ENCODE measurements at places on chromosomes 6 and 20.

DNA sequence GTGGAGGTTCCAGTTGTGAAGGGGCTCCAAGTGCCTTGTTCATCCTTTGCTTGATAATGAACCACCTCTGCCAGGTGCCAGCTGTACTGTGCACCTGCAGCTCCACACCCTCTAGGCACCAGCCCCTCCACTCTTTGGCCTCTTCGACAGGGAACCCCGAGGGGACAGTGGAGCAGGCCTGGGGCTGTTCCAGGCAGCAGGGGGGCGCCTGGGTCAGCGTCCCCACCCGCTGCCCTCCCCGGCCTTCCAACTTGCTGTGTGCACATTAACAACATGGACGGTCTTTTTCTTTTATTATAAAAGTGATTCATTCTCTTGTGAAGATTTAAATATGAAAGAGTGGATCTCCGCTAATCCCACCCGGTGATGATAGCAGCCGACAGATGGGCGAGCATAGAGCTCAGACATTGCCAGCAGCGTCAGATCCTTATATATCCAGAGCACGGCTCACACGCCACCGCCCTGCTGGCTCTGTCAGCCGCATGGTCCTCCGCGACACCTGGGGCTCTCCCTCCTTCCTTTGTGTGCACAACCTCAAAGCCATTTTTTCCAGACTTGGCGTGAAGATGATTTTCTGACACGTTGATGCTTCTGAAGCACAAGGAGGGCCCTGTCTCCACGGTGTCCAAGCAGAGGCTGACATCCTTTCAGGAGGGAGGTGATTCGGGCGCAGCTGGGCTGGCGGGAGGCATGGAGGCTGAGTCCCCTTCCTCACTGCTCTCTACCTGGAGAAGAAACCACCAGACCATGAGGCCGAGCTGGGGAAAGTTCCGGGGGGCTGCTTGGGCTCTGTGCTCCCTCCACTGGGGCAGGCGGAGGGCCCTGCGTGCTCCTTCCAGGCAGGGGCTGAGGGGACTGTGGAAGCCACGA is 22.2 kb upstream of the MRGBP start:
- no peak for DNase-seq

DNA sequence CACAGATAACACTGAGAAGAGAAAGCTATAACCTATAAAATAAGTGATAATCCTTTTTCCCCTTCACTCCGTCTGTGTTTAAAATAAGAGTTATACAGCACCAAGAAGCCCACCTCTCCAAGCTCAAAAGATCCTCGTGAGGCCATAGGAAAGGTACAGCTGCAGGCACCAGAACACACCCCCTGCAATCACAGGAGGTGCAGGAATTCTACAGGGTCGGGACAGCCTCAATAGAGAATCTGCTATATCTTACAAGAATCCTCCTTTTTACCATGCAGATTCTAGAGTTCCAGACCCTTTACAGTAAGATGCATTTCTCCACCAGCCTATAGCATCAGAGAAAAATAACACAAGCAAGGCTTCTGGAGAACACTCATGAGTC is 5.0 kb upstream of the ADGRF1 start:
- DNase-seq: no peak

GRCh38 chr20:62707921-62708521 is 615 bp upstream of the NTSR1 start:
- DNase-seq: no peak

DNA sequence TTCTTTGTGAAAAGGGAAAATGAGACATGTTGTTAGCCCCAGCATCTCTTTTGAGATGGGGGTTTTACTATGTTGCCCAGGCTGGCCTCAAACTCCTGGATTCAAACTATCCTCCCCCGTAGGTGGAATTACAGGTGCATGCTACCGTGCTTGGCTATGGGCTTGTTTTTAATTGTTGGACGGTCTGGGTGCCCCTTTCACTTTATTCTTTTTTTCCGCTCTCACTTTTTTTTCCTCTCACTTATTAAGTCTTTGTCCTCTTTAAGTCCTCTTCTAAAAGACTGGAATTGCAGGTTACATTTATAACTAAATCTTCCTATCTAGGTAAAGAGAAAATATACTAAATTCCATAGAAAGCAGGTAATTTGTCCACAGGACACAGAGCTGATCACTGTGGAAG is 18.8 kb upstream of the PRDM13 start:
- DNase-seq: no peak

- DNase-seq: no peak
These were observed 27.0 kb upstream of the PRL start for GRCh38 chr6:22323848-22324247.

GRCh38 chr20:60052322-60052721 is 94.1 kb downstream of the CDH26 start:
- DNase-seq: no peak

GRCh38 chr6:130696806-130697205 is 130.4 kb upstream of the SMLR1 start:
- no peak for DNase-seq

- no peak for DNase-seq
These were observed 33.3 kb downstream of the SLX4IP start for GRCh38 chr20:10468340-10468845.

- DNase-seq: no peak
These were observed 214.7 kb upstream of the FOXQ1 start for GRCh38 chr6:1096967-1097765.

- DNase-seq: no peak
These were observed 109.9 kb downstream of the MAP3K4 start for GRCh38 chr6:161101517-161101916.

DNA sequence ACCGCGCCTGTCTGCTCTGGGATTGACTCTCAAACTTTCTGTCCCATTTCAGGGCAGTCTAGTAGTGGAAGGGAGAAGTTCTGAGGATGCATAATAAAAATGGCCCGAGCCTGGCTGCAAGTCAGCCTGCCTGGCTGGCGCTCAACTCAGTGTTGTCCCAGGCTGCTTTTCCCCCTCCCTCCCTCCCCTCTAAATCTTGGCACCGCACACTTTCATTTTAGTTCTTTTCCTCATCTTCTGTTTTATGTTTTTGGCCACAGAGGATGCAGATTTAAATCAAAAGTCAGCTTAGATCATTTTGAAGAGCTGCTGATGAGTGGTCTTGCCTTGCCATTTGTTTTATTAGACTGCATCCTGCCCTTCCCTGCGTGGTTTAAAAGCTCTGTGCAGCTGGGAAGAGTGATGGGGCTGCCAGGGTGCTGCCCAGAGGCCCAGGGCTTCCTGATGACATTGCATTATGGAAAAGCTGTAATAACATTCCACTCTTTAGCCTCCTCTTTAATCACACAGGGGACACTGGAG is 6.5 kb upstream of the UQCC2 start:
- no peak for DNase-seq

- no peak for DNase-seq
These were observed 7.1 kb downstream of the MAP3K5 start for GRCh38 chr6:136784910-136785746.

DNA sequence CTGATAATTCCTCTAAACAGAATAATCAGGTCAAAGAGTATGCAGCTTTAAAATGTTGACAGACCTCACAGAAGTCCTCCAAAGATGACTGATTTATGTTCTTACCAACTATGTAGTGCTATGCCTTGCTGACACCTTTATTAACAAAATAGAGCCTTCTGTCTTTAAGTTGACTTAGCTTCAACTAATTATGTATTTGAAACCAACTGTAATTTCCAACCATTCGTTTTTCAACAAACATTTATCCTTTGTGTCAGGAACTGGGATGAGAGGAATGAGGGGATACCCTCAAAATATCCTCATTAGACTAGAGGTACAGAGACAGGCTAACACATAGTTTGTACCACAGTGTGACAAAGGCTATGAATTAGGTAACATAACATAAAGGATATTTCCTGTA is 186.2 kb upstream of the ZNF217 start:
- DNase-seq: no peak

GRCh38 chr20:43910564-43910963 is 4.1 kb upstream of the TOX2 start:
- no peak for DNase-seq

- no peak for DNase-seq
These were observed 54.4 kb upstream of the PBOV1 start for GRCh38 chr6:138272533-138273315.

GRCh38 chr6:5152460-5152859 is 67.3 kb downstream of the PPP1R3G start:
- no peak for DNase-seq

DNA sequence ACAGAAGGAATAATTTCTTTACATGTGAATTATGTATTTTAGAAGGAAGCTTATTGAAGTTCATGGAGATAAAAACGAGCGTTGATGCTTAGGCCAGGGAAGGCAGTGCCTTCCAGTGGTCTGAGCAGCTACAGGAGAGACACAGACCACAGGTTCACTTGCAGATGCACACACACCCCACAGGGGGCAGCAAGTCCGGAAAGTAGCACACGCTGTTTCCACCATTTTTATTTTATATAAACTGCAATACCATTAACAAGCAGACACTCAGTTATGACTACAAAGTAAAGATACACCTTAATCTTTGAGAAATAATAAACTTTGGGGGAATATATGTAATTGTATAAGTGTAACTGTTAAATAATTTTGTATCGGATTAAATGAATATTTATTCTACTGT is 13.5 kb upstream of the DACT2 start:
- DNase-seq: no peak

DNA sequence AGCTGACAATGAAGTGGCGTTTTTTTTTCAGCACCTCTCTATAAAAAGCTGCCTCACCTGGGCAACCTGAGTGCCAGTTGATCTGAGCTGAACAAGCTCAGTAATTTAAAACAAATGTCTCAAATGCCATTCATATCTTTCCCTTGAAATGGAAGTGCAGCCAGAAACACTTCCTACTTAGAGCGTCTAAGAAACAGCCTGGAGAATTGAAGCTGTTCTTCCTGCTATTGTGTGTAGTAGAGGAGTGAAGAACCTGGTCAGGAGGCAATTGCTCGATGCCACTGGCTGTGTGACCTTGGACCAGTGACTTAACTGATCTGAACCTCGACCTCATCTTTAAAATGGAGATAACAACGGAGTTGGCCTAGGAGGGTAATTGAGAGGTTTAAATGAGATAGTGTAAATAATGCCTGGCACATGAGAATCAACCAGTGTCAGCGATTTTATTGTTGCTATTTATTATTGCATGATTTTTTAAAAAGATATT is 95.4 kb upstream of the FOXQ1 start:
- DNase-seq: no peak

GRCh38 chr6:33812669-33813068 is 8.9 kb upstream of the MLN start:
- no peak for DNase-seq

DNA sequence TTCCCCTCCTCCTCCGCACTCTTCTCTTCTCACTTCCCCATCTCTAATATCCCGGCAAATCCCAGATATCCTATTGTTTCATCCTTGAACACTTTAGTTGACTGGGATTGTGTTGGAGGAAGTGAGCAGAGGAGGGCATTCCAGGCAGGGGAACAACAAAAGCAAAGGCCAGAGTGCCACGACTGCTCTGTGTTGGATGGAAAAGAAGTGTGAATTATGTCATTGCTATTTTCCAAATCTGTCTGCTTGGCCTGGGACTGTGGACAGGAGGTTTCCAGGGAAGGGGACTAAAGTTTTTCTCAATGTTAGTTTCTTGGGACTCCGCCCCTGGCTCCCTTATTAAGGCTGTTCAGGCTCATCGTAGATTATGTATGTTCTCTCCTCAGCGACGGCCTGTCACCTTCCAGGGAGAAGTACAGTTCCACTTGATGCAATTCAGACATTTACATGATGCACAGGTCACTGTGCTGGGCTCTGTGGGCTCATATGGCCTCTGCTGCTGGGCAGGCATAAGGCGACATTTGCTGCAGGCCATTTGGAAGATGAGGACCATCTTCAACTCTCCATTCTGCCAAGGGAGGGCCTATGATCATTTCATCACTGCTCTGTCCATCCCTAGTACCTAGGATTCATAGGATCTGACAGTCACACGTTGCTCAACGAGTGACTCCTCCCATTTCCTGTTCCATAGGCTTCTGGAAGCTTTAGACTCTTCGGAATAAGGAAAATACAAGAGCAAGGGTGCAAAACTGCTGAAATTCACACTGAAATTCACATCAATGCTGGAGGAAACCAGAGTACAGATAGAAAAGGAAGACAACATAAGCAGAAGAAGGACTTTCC is 99.1 kb upstream of the KCNK16 start:
- DNase-seq: no peak

DNA sequence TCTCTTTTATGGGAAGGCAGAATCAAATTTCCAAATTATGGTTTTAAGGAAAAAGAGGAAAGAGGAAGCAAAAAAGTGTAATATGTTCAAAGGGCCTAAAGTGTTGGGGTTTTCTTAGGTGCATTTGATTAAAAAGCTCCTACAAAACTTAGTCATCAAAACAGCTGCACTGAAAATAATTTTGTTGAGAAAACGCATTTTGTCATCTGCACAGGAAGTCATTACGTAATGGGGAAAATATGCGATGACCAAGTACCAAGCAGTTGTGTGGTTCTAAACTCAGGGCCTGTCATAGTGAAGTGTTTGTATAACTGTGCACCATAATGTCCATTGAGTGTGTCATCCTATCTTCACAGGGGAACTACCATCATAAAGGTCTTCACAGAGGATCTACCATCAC is 15.6 kb downstream of the HAO1 start:
- no peak for DNase-seq

DNA sequence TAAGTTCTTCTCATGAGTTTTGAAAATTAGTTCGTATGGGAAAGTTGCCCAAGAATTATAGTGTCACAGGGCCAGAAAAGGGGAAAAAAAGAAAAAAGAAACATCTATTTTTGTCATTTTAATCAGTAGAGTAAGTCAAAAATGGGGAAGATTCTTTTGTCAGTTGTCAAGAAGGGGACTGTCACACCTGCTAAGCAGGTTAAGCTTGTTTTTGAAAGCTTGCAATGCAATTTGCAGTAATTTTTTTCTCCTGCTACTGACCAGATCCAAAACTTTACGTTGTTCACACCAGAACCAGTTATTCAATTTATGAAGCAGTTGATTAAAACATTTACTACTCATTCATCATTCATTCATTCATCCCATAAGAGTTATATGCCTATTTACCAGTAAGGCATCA is 171.4 kb downstream of the SOX4 start:
- no peak for DNase-seq

DNA sequence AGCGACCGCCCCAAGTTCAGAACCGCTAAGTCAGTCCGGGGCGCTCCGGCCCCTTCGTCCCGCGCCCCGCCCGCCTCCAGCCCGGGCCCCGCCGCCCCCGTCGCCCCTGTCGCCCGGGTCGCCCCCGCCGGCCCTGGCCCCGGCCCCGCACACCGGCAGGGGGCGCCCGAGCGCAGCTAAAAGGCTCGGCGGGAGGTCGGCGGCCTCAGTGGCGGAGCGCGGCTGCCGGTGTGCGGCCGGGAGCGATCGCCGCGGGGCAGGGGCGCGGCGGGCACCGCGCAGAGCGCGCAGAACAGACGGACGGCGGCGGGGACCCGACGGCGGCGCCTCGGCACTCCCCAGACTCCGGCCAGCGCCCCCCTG is at the start of gene FNDC1:
FNDC1 (plus strand) TSS at position 208 of the 363 bp plus-strand sequence. CDS start 197 bp downstream, outside the sequence.
- peak; percentile 28 for DNase-seq

Data from activated T-cell treated with anti-CD3 and anti-CD28 coated beads for 24 hours (primary cell).